ENCODE measurements at places on chromosomes 12 and 14.

DNA sequence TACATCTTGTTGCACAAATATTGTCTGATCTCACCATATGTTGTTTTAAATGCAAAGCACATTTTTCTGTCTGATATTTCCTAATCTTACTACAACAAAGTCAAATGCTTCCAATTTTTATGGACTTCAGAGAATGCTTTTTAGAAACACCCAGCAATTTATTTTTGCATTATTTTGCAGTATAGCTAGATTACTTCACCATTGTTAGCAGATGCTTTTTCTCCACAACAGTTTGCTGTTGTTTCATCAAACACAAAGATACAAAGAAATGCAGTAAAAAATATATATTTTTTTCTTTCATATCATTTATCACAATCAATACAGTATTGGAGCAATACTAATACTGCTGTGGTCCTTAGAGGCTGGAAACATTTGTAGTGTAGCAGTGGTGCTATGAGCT is 674.4 kb downstream of the TMTC2 start:
- DNase-seq, result no peak

DNA sequence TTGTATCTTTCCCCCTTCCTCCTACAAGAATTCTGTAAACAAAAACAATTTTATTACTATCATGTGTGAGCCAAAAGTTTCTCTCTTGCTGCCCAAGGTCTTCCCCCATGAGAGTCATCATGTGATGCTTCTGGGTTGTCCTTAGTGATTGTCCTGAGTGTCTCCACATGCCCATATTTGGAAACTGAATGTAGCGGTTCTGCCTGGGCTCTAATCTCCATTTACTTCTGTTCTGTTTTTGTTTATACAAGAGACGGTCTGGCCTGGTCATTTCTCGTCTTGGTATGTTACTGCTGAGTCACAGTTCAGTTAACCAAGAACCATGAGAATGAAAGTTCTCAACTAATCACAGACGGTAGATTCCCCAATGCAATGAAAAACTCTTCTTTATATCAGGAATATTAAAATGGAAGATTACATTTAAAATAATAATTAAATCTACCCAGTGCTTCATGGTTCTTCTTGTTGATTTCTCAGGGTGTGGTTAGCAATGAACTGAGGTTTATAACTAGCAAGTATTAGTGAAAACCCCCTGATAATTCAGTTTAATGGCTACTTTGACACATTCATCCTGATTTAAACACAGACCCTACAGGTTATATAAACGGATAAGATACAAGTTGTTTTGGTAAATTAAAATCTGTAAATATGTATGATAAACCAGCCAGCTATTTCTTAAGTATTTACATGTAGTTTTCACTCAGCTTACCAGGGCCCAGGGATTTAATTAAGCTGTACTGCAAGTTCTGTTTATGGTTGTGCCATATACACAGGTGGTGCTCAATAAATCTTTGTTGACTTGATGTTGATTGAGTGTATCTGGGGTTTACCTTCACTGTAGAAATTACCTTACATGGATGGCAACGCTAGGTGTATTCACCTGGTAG is 81.1 kb downstream of the PELI2 start:
- no peak for DNase-seq

GRCh38 chr14:92914087-92914656 is 8.8 kb upstream of the CHGA start:
- no peak for DNase-seq

DNA sequence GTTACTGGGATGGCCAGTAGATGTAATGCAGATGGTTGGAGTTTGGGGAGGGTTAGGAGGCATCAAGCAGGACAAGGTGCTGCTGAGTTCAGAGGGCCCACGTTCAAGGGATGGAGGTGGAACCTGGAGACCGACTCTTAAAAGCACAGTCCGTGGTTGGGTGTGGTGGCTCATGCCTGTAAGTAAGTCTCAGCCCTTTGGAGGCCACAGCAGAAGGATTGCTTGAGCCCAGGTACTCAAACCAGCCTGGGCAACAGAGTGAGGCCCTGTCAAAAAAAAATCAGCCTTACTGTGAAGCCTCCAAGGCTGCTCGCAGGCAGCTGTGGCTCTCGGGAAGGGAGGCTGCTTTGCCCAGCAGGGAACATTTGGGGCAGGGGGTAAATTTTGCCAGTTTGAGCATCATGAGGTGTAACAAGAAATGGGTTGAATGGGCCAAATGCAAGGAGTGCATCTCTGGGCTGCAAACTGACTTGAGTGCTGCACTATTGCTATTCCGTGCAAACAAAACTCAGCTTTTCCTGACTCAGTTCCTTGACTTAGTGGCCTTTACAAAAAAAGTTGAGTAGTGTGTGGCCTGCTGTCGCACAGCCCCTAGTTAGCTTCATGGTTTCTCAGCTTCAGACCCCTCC is 55.0 kb downstream of the ANAPC7 start:
- DNase-seq, result no peak

GRCh38 chr14:99996951-99997571 is 68.2 kb upstream of the EVL start:
- no peak for DNase-seq

DNA sequence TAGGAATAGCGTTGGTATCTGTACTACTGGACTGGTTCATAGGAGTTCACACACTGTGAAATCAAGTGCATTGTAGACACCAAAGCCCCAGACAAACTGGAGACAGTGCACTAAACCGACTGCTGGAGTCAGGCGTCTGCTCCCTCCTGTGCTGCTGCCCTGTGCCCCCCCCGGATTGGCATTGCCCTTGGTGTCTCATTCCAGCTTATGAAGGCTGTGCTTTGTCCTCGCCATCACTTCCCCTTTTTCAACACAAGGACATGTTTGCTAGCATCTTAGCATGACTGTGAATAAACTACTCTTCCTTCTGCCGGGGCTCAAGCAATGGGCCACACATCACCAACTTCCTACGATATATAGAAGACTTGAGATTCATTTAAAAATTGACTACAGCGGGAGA is 84.0 kb downstream of the TMCC3 start:
- DNase-seq, result no peak

DNA sequence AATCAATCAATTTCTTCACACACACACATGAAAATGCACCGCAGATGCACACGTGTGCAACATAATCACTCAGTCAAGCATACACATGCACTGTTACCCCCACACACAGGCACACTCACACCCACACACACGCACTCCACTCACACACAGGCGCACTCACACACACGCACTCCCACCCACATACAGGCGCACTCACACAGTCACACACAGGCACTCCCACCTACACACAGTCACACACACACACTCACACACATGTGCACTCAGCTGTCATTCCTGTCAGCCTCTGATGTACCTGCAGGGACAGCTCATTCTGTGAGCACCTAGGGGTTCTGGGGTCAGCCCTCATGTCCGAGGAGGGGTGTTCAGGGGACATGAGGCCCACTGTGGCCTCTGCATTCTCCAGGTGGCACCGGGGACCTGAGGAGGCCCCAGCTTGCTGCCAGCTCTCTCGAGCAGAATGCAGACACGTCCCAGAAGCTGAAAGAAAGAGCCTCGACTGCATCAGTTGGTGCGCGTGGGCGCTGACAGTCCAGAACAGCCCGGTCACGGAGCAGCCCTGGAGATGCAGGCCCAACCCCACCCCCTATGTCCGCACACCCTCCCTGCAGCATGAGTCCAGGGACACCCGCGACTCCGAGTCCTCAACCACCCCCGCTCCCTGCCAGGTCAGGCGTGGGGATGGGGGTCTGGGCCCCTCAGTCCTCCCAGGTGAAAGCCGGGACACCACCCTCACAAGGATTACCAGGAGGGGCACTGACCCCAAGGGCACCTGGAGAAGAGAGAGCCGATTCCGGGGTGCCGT is 69.3 kb downstream of the NOC4L start:
- DNase-seq, result no peak

- DNase-seq, result no peak
Observed at GRCh38 chr12:114401328-114402083, 4.4 kb downstream of the TBX5 start.

- DNase-seq, result no peak
Observed at GRCh38 chr12:114186241-114187002, 219.5 kb downstream of the TBX5 start.

DNA sequence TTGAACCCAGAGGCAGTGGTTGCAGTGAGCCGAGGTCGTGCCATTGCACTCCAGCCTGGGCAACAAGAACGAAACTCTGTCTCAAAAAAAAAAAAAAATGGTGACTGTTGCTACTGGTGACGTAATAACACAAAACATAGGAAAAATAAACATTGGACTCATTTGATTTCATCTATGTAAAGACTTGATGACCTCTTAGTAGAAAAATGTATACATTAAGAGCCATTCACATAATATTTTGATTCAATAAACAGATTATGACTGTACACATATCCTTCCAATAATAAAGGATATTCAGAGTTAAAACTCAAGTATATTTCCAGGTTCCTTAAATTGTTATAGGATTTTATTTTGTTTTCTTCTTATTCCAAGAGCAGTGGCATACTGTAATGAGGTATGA is 65.7 kb upstream of the AEBP2 start:
- no peak for DNase-seq

DNA sequence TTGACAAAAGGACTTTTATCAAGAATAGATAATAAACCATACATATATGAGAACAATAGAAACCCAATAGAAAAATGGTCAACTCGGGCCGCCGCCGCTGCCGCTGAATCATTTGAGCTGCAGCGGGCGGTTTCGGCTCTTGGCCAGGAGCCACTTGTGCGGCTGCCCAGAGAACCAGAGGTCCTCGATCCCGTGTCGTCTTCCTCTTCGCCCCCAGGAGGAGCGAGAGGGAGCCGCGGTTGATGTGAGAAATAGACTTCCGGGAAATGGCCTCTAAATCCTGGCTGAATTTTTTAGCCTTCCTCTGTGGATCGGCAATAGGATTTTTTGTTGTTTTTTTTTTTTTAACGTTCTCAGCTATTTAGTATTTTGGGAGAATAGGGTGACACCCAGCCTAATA is 44.8 kb downstream of the CPSF6 start:
- DNase-seq, result peak; percentile 100

- DNase-seq, result no peak
Observed at GRCh38 chr12:99722690-99723486, 75.3 kb downstream of the GARIN6 start.

DNA sequence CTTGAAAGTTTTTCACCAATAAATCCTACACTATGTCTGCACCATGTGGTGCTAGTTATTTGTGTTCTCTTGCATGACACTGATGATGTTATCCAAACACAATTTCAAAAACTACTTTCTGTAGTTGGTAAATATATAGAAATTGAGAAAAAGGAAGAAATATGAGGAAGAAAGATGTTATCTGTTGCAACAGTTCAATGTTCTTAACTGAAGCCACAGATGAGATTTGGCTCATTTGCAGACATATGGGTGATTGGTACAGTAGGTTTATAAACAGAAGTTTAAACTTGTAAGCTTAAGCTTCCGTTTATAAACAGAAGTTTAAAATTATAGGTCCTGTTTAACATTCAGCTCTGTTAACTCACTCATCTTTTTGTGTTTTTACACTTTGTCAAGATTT is at the start of gene CLEC12A:
CLEC12A (plus strand) TSS at position 229 of the 400 bp plus-strand sequence. CDS start 188 bp downstream, outside the sequence.
- DNase-seq, result no peak

- no peak for DNase-seq
Observed at GRCh38 chr14:88815980-88816379, 8.5 kb upstream of the TTC8 start.

GRCh38 chr12:116620492-116621191 is 61.5 kb downstream of the MAP1LC3B2 start:
- DNase-seq, result no peak

GRCh38 chr14:102723650-102724049 is 53.6 kb upstream of the TRAF3 start:
- no peak for DNase-seq

- DNase-seq, result no peak
Observed at GRCh38 chr14:33475623-33476022, 475.3 kb downstream of the EGLN3 start.

- DNase-seq, result no peak
Observed at GRCh38 chr12:130813436-130813835, 25.6 kb downstream of the STX2 start.

- no peak for DNase-seq
Observed at GRCh38 chr12:45833401-45833800, 103.9 kb downstream of the ARID2 start.

DNA sequence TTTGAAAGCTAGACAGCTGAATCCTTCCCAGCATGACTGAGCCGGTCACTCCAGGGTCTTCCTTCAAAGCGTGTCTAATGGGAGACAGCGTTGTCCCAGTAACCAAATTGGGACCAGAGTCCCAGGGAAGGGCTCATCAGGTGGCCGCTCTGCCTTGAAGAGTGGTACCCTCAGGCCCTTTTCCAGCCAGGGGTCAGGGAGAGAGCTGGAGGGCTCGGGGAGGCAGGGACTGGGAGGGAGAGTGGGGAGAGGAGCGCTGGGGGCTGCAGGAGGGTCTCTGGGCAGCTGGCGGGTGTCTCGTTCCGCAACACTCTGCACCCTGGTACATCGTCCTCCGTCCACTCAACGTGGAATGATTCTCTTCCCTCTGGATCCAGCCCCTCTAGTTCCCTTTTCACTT is 1.6 kb upstream of the RTL1 start:
- DNase-seq, result no peak

DNA sequence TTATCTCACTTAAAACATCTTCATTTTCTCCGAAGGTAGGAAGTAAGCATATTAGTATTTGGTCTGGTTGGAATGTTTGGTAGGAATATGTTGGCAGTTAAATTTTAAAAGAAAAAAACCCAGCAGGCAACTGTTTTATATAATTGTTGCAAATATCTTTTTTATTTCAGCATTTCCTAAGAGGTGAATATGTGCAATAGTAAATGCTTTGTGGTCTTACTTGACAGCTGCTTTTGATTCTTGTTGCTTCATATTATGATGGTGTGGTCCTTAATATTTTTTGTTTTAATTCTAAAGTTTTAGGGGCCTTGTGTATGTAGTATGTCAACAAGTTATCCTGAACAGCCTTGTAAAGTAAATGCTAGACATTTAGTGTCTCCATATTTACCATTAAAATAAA is 6.3 kb downstream of the TRAFD1 start:
- no peak for DNase-seq

GRCh38 chr14:39827901-39828655 is 395.8 kb upstream of the FBXO33 start:
- DNase-seq, result no peak

- no peak for DNase-seq
Observed at GRCh38 chr12:130933269-130933995, 20.3 kb upstream of the ADGRD1 start.

- DNase-seq, result no peak
Observed at GRCh38 chr14:35553808-35554207, 19.8 kb downstream of the INSM2 start.

DNA sequence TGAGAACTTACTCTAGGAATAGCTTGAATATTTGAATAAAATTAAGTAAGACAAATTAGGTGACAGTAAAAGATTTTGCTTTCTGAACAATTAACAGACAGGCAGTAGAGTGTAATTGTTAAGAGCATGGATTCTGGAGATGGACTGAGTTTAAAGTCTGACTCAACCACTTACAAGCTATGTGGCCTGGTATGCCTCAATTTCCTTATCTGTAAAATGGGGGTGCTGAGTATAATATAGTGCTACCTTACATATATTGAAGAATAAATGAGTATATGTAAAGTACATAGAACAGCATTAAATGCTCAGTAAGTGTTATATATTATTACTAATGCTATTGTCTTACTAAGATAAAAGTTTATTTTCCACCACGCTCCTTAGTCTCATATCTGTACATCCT is 7.1 kb downstream of the MIA2 start:
- DNase-seq, result no peak
